Caudate nucleus (tissue), 63 donors: ENCODE measurements at places on chromosomes 2 and 18.

- DNase-seq = no peak
Observed at GRCh38 chr2:42138163-42139015, 30.8 kb upstream of the EML4 start.

- DNase-seq = no peak
Observed at GRCh38 chr2:4338345-4338744, 635.0 kb downstream of the DCDC2C start.

DNA sequence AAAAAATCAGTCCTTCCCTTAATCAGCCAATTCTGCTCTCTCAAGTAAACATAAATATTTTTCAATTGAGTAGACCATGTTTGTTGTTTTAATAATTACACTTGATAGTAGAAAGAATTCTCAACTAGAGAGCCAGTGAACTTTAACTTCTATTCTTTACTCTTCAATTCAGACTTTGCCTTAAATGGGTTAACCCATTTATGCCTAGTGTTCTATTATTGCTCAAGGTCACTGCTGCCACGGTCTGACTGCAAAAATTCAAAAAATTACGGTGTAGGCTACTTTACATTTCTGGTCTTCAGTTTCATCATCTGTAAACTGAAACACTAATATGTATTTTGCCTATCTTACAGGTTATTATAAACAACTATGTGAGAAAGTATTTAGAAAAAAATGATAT is 103.1 kb downstream of the TLK1 start:
- DNase-seq = no peak

- DNase-seq = no peak
Observed at GRCh38 chr2:98134172-98135005, 47.4 kb downstream of the VWA3B start.

GRCh38 chr2:74548900-74549826 is 4.6 kb downstream of the LOXL3 start:
- no peak for DNase-seq

DNA sequence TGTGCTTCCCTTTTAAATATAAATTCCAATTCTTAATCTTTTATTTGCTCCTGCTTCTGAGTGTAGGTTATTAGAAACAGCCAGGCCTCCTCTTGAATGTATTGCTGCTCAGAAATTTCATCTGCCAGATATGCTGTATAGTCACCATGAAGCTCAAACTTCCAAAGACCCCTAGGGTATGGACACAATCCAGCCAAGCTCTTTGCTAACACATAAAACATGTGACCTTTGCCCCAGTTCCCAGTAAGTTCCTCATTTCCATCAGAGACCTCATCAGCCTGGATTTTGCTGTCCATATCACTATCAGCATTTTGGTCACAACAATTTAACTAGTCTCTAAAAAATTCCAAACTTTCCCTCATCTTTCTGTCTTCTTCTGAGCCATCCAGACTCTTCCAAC is 75.2 kb downstream of the MAP2 start:
- no peak for DNase-seq

DNA sequence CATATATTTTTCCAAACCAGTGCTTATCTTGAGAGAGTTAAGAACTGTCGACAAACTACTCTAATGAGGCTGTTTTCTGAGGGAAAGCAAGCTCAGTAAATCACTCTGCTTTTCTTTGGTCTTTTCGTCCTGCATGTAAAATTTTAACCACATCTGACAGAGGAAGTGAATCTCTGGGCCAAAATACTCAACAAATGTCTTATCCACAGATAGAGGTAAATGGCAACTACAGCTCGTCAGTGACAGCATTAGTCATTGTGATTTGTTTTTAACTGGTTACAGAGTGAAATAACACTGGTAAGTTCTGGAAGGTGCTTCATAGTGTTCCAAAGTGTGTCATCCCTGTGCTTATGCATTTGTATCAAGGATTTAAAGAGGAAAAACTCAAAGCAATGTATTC is 82.6 kb upstream of the SLC8A1 start:
- no peak for DNase-seq
